ENCODE measurements at places on chromosomes 6 and 20. TPM values are rescaled to one million over a fixed set of nuclear protein-coding genes. Genes with fewer than 3 reads are reported as not detected.

The ZC3H12D gene
- 4.9 TPM for total RNA-seq

The FERMT1 gene
- 68.8 TPM for total RNA-seq

GRCh38 chr20:35297155-35297554, 4.9 kb upstream of the FAM83C start:
- no peak for DNase-seq

DNA sequence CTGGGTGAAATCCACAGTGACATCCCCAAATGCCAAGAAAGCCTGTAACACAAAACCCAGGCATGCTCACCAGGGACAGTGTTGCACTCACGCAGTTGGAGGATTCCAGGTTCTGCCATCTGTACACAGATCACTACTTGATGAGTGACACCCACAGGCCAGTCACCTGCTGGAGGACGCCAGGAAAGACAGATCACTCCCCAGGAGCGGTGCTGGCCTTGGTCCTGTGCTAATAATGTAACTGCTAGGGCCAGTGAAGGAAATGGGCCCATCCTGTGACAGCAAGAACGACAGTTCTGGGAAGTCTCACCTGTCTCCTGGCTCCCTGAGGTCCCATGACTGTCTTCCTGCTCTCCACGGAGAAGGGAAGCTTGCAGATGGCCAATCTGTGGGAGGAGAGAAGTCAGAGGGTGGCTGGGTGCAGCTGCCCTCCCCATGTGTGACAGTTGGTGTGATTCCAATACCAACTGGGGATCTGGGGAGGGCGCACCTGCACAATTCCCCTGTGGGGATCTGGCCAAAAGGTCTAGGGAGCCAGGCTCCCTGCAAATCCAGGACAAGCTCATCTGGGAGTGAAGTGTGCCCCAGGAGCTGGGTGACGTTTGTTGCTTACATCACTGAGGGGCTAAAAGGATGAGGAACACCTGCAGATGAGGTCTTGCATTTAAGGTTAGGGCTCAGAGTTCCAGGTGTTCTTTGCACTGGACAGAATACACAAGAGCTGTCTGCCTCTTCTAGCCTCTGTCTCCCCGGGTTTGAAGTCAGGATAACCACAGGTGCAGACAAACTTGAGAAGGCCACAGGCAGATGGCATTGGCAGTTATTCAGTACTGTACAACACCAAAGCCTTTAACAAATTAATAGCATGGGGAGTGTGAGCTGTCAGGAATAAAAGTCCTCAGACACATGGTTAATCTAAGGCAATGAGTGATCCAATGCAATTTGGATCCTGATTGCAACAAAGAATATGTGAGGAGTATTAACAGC, 10.3 kb downstream of the ZNF337 start:
- no peak for DNase-seq

DNA sequence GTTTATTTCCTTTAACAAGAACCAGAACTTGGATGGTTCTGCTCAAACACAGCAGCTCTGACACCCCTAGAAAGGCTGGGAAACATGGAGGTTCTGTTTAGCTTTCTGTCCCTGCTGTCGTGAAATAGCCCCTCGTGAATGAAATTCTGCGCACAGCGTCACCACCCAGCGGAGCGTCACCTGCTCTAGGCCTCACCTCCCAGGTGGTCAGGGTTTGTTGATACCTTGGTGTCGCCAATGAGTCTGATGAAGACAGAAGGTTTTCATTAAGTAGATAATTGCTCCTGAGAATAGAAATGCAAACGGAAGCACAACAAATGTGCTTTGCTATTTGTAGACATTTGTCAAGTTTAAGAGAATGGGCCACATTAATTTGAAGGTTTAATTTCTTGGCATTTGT, 135.1 kb downstream of the EDN3 start:
- no peak for DNase-seq

GRCh38 chr20:10573273-10573950, 100.4 kb downstream of the JAG1 start:
- no peak for DNase-seq

- no peak for DNase-seq
Measured at GRCh38 chr6:145816392-145816791, 1.8 kb upstream of the FBXO30 start.
